Tongue (tissue), 3 donors: ENCODE measurements at places on chromosomes 4 and X.
A peak's percentile ranks its signal among the peaks of the same experiment; 100 is the strongest.

- DNase-seq, result peak; percentile 9
Observed at GRCh38 chr4:1045595-1046201, 34.3 kb downstream of the FGFRL1 start.

GRCh38 chrX:72305286-72306084 is at the start of gene CITED1:
TSS of gene CITED1 (minus strand) at chrX:72305914. CDS start at chrX:72302869, 3,045 bp downstream.
- peak; percentile 37 for DNase-seq

GRCh38 chrX:119249891-119250290 is 13.8 kb downstream of the PGRMC1 start:
- peak; percentile 46 for DNase-seq

DNA sequence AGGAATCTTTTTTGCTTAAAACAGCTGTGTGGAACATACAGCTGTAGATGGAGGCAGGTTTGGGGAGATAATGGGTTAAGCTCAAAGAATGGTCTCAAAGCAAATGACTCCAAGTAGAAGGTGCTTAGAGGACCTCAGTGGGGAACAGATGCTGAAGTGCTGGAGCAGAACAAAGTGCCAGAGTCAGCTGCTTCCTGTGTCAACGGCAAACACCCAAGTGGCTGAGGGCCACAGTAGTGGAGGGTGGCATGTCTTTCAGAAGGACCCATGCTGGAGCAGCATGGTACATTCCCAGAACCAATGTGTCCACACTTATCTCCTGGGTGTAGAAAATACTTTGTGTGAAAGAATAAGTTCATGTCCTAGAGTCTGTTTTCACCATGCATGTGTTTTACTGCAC is 197.5 kb downstream of the CCNG2 start:
- DNase-seq, result no peak

- DNase-seq, result no peak
Observed at GRCh38 chrX:154355776-154356140, 18.7 kb downstream of the FLNA start.

- no peak for DNase-seq
Observed at GRCh38 chr4:182255441-182256190, 12.4 kb downstream of the TENM3 start.

- DNase-seq, result no peak
Observed at GRCh38 chrX:32293962-32294700, 917.2 kb downstream of the DMD start.

- no peak for DNase-seq
Observed at GRCh38 chrX:154661170-154661569, 7.8 kb upstream of the CTAG2 start.

DNA sequence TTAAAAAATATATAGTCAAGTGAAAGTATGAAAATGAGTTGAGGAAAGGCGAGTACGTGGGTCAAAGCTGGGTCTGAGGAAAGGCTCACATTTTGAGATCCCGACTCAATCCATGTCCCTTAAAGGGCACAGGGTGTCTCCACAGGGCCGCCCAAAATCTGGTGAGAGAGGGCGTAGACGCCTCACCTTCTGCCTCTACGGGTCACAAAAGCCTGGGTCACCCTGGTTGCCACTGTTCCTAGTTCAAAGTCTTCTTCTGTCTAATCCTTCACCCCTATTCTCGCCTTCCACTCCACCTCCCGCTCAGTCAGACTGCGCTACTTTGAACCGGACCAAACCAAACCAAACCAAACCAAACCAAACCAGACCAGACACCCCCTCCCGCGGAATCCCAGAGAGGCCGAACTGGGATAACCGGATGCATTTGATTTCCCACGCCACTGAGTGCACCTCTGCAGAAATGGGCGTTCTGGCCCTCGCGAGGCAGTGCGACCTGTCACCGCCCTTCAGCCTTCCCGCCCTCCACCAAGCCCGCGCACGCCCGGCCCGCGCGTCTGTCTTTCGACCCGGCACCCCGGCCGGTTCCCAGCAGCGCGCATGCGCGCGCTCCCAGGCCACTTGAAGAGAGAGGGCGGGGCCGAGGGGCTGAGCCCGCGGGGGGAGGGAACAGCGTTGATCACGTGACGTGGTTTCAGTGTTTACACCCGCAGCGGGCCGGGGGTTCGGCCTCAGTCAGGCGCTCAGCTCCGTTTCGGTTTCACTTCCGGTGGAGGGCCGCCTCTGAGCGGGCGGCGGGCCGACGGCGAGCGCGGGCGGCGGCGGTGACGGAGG is at the start of gene FMR1:
Gene FMR1, plus strand, starts transcription at position 728 of the 831 bp plus-strand sequence. CDS start 261 bp downstream, outside the sequence.
- peak; percentile 96 for DNase-seq

- no peak for DNase-seq
Observed at GRCh38 chrX:108892501-108892900, 156.1 kb upstream of the IRS4 start.

DNA sequence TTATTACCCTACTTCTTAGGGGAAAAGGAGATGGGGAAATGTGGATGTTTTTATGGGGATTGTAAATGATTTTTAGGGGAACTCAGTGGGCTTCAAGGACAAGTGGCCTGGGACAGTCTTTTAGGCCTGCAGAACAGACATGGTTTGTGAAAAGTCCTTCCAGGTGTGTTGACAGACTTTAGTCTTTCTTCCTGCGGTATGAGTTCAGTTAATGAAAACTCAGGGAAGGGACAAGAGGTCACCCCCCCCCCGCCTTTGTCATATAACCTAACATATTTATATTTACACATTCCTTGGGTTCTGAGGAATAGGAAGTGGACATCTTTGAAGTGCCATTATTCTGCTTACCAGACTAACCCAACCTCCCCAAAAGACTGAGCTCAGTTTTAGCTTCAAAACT is 31.8 kb downstream of the METAP1 start:
- no peak for DNase-seq

- DNase-seq, result no peak
Observed at GRCh38 chr4:152480326-152480725, 55.6 kb downstream of the FBXW7 start.

- no peak for DNase-seq
Observed at GRCh38 chr4:30930276-30930675, 210.1 kb downstream of the PCDH7 start.

DNA sequence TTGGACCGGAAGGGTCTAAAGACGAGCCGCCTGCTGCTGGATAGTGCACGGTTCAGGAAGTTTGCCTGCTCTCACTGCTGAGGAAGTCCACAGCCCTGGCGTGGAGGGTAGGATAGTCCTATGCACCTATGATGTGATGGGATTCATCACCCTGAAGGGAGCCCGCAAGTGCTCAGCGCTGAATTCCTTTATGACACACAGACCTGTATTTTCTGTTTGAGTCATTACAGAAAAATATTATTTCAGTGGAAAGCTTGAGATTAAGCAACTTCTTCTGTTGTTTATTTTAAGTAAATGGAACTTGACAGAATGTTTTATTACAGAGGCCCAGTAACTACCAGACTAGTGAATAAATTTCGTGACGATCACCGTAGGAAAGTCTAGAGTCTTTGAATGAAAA is 123.2 kb downstream of the TRIML1 start:
- no peak for DNase-seq

- peak; percentile 48 for DNase-seq
Observed at GRCh38 chr4:985123-985830, 1.6 kb upstream of the IDUA start.

DNA sequence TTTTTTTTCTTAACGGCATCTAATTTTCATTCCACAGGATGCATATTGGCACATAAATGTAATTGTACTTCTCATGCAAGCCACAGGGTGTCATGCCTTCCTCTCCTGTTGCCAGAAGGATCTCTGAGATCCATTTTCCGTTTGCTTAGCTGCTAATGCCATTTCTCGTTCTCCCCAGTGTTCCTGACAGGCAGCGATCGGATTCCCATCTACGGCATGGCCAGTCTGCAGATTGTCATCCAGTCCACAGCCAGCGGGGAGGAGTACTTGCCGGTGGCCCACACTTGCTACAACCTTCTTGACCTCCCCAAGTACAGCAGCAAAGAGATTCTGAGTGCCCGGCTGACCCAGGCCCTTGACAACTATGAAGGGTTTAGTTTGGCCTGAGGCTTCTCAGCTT is 8.9 kb upstream of the NAP1L5 start:
- DNase-seq, result peak; percentile 77

DNA sequence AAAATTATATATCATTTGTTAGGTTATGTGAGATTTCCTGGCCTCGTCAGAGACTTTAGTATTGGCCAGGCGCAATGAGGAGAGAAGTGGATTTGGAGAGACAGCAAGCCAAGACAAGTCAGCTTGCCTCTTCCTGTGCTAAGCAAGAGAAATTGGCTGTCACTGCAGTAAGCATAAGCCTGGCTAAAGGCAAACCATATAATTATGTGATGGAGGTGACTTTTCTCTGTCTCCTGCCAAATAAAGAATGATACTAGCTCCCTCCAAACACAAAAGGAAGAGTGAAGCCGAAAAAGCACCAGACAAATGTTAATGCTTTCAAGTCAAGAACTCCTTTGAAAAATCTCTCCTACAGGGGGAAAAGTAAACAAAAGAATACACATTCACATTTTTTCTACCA is 2246.0 kb downstream of the ARAP2 start:
- DNase-seq, result peak; percentile 1

DNA sequence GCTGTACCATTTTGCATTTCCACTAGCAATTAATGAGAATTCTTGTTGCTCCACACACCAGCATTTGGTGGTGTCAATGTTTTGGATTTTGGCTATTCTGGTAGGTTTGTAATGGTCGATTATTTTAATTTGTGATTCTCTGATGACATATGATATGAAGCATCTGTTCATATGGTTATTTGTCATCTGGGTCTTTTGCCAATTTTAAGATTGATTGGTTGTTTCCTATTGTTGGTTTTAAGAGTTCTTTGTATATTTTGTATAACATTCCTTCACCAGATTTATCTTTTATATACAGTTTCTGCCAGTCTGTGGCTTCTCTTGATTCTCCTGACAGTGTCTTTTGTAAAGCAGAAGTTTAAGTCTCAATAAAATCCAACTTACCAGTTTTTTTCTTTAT is 18.5 kb upstream of the BDH2 start:
- DNase-seq, result no peak

- no peak for DNase-seq
Observed at GRCh38 chrX:145773006-145773405, 44.6 kb upstream of the SLITRK2 start.

DNA sequence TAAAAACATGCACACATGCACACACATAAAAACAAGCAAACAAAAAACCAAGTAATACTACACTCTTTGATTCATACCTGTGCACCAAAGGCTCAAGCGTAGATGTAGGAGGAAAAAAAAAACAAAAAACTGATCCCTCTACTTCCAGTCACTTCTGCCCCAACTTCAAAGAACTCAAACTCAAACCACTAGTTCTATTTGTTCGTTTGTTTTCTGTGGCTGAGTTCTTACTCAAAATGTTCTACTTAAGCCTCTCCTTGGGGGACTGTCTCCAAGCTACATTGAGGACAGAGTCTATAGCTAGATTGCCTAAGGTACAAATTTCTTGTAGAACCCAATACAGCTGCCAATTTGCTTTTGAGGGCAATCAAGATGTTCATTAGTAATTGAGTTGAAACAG is 171.0 kb upstream of the ATOH1 start:
- DNase-seq, result no peak

DNA sequence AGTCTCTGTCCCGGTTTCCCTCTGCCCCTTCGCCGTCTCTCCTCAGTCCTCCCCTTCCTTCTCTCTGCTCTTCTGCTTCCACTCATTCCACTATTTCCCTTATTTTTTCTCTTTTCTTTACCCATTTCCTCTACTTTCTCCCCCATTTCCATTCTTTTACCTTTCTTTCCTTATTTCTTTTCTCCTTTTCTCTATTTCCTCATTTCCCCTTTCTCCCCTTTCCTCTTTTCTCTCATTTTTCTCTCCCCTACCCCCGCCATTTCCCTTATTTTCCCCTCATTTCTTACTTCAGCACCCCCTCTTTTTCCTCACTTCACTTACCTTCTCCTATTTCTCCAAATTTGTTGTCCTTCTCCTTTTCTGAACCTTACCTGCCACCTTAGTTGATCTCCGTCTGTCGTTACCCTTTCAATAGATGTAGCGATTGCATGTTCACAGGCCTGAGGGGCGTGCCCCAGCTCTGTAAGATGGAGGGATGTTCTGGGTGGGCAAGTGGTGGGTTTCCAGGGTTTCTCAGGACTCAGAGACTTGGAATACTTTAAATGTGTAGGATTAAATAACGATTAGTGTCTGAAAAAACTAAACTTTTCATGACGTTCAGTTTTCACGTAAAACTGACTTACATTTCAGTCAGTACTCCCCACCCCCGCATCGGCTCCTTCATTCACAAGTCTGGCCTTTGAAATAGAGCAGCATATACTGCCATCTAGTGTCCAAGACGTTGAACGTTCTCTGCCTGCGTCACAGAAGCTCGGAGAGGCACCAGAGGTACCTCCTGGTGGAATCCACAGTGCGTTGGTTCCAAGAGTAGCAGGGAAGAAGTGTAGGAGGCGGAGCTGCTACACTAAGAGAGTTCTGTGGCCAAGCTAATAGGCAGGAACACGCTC is 641 bp upstream of the NCBP2L start:
- DNase-seq, result peak; percentile 92

- DNase-seq, result no peak
Observed at GRCh38 chr4:176303938-176304337, 15.8 kb upstream of the SPCS3 start.

DNA sequence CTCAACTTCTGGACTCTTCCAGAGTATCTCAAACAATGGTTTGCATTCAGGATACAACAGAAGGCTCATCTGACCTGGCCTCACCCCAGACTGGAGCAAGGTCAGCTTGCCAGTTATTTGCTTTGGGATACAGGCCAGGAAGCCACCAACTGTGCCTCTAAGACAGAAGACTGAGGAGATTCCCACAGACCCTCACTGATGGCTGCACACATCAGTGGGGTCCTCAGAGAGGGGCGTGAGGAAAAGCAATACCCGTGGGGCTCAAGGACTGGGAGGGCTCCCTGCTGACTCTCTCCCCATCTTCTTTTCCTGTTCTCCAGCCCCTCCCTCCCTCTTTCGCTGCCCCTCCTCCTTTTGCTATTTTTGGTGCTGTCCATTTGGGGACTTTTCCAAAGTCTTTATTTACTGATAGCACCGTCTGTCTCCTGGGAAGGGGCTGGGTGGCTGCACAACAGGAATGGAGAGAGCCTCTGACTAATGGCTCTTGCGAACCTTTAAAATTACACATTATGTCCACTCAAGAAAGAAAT is 23.2 kb downstream of the RELL1 start:
- peak; percentile 67 for DNase-seq

- no peak for DNase-seq
Observed at GRCh38 chr4:182215148-182215547, 28.1 kb upstream of the TENM3 start.

DNA sequence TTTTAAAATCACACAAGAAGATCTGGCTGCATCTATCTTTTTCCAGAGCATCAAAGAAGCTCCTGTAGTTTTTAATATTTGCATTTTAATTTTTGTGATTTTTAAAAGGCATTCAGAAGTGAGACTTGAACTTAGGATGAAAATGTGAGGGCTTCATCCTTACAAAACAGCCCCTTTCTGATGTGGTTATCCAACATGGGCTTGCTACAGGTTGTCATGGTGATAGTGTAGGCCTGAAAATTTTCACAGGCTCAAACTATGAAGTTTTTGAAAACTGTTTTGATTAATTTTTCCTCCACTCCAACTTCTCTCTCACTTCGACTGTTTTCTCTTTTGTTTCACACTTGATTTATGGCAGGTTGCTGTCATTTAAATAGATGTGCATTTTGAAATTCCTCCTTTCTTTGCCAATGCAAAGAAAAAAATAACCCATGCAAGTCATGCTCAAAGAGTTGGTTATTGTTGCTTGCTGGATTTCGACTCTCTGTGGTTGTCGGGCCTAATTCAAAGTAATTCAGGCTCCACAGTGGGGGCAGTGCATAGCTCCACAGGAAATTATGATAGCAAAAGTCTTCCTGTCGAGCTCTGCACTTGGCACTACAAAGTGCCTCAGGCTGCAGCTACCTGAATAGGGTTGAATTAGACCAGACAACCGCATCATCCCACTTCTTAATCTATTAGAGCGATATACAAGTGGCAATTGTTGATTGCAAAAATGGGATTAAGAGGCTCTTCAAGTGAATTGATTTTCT is 201.0 kb upstream of the GPR101 start:
- no peak for DNase-seq

GRCh38 chrX:38652934-38653442 is 91.6 kb downstream of the TSPAN7 start:
- DNase-seq, result no peak
